Activated CD4-positive, alpha-beta T cell treated with anti-CD3 and anti-CD28 coated beads, Interleukin-2, amount 50 U/mL, for 48 hours (primary cell): ENCODE measurements at places on chromosomes 11 and 22.

- no peak for DNase-seq
Observed at GRCh38 chr11:2101171-2101675, 38.0 kb downstream of the IGF2 start.

DNA sequence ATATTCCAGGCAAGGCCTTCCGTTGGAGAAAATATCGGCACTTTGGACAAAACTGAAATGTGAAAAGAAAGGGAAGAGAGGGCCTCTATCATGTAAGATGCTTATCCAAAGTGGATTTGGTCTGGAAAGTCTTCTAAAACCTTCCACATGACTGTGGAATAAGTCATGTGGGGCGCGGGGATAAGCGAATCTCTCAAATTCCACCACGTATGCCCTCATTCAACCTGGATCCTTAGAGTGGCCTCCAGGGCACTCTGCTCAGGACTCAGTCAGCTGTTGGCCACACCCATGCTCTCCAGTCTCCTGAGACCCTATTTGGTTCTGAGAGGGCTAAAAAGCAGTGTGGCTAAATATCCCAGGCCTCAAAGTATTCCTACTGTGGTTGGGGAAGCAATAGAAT is 2.0 kb upstream of the TIMP3 start:
- DNase-seq: no peak

DNA sequence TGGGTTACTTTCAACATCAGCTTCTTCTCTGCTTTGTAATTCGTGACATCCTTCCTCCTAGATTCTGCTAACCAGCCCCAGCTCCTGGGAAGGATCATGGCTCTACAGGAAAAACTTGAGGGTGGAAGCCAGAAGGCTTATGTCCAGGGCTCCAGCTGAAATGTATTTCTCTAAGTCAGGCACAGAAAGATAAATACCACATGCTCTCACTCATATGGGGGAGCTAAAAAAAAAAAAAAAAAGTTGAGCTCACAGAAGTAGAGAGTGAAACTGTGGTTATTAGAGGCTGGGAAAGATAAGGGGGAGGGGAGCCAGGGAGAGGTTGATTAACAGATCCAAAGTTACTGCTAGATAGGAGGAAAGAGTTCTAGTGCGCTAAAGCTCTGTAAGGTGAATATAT is 74.9 kb downstream of the DSCAML1 start:
- no peak for DNase-seq

GRCh38 chr11:22786475-22786874 is 43.1 kb downstream of the SVIP start:
- DNase-seq: no peak

GRCh38 chr11:112421879-112422278 is 161.2 kb upstream of the PLET1 start:
- no peak for DNase-seq

DNA sequence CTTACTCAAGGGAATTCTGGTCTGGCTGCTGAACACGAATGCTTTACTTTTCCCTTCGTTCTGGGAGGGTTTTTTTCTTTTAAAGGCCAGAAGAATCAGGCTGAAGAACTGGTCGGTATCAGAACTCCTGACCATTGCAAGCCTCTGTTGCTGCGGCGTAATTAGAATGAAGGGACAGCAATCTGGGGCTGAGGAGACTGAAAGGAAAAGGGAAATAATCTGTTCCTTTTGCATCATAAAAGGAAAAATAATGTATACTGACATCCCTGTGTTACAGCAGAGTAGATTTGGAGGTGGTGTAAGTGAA is 670 bp downstream of the SC5D start:
- no peak for DNase-seq

DNA sequence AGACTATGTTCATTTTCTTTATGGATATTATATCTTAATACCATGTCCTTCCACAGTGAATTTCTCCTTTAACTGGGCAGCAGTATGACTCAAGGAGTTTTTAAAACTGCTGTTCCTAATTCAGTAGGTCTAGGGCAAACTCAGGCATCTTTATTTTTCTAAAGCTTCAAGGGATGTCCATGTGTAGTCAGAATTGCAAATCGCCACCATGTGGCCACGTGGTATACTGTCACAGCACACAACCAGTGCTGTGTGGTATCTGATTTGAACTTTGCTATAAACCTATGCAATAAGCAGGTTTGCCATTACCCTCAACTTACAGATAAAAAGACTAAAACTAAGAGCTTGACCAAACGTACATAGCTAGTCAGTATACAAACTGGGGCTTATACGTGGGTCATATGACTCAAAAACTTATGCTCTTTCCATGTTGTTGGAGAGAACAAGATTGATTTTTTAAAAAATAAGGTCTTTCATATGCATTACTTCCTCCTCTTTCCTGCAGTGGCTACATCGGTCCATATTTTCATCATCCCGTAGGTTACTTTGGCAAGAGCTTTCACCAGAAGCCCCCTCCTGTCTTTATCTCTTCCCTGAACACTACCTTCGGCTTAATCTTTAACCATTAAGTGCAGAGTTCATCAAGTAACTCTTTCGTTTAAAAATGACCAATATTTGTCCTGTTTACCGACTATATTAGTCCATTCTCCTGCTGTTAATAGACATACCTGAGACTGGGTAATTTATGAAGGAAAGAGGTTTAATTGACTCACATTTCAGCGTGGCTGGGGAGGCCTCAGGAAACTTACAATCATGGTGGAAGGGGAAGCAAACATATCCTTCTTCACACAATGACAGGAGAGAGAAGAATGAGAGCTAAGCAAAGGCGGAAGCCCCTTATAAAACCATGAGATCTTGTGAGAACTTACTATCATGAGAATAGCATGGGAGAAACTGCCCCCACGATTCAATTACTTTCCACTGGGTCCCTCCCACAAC is 8.0 kb upstream of the HTATIP2 start:
- DNase-seq: no peak

DNA sequence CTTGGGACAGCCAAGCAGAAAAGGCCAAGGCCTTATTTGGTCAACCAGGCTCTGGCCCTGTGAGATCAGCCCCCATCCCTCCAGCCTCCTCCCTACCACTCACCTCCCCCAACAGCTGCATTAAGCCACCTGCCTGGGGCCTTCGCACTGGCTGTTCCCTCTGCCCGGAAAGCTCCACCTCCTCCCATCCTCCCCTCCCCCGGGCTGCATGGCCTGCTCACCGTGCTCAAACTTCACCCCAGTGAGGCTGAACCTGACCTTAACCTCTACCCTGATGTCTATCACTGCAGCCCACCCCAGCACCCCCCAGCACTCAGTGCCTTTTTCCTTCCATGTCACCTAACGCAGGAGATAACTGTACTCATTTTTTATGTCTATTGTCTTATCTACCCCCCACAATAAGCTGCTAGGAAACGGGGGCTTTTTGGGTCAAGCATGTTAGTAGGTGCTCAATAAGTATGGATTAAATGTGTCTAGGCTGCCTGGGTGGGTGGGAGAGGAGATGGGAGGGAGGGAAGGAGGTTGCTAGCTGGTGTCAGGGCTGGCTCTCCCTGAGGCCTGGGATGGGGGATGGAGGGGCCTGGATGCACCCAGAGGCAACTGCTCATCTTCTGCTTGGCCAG is 912 bp downstream of the PTPRCAP start:
- peak; percentile 89 for DNase-seq

DNA sequence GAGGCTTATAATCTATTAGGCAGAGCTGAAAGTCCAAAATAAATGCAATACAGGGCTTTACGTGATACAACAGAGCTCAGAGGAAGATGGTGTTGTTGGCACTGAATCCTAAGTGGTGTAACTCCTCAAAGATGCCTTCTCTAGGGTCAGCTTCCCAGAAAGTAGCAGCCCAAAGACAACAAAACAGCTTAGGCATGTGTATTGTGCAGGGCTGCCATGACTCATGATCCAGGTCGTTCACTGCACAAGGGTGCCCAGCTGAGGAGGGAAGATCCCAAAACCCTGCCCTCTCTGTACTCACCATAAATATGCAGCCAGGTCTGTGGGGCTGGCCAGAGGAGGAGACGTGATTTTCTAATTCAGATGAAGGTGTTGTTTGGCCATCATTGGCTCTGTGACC is 59.4 kb upstream of the NNMT start:
- no peak for DNase-seq

- DNase-seq: no peak
Observed at GRCh38 chr11:127791844-127792243, 791.3 kb upstream of the KIRREL3 start.
